ENCODE measurements at places on chromosomes 7 and 10. TPM values are rescaled to one million over a fixed set of nuclear protein-coding genes. Genes with fewer than 3 reads are reported as not detected.

- H3K27ac ChIP-seq = no peak overlapping the region
- no peak overlapping the region for H3K4me3 ChIP-seq
- H3K4me1 ChIP-seq = no peaks in the 10 kb centered on the region
- no peak for DNase-seq
- H3K27me3 ChIP-seq = no peaks in the 10 kb centered on the region
These were observed 23.3 kb downstream of the LRRC27 start for GRCh38 chr10:132355297-132355696.

GRCh38 chr10:106682175-106682574 lies 482.3 kb downstream of the SORCS1 start:
- H3K4me3 ChIP-seq = no peak overlapping the region
- DNase-seq = no peak
- no peak overlapping the region for H3K27ac ChIP-seq
- peaks cover 15% of the 10 kb centered on the region for H3K27me3 ChIP-seq

DNA sequence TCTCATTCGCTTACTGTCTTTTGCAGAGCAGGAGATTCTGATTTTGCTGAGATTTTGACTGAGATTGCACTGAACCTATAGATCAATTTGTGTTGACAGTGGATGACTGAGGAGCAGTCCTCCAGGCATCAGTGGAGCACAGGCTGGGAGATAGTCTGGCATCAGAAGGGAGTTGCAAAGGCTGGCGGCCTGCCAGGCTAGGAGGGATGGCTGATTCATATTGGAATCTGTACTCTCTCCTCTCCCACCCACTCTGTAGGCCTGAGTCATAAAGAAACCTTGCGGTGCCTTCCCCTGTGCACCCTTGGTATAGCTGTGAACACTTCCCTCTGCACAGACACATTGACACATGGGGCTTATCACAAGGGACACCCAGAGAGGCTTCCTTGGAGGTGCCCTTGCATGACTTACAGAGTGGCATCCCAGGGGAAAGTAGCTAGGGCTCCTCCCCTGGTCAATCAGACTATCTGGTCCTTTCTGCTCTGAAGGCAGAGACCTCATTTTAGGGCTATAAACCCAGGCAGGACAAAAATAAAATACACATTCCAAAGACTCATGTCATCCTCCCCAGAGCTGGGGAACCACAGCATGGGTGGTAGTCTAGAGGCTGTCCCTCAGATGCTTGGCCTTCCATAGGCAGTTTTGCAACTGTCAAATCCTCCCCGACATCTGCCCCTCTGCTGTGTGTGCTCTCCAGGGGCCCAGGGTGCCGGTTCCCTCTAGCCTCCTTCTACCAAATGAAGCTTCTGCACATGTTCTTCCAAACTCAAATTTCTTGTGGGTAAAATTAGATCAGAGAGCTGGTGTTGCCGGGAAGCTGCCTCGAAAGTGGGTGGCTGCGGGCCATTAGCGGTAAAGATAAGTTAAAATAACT lies 37.4 kb upstream of the EEPD1 start:
- H3K36me3 ChIP-seq = no peaks in the 10 kb centered on the region
- peak; percentile 69 for DNase-seq
- peaks cover 22% of the 10 kb centered on the region for H3K4me1 ChIP-seq
- no peak overlapping the region for H3K4me3 ChIP-seq
- peaks cover 27% of the 10 kb centered on the region for H3K27me3 ChIP-seq

DNA sequence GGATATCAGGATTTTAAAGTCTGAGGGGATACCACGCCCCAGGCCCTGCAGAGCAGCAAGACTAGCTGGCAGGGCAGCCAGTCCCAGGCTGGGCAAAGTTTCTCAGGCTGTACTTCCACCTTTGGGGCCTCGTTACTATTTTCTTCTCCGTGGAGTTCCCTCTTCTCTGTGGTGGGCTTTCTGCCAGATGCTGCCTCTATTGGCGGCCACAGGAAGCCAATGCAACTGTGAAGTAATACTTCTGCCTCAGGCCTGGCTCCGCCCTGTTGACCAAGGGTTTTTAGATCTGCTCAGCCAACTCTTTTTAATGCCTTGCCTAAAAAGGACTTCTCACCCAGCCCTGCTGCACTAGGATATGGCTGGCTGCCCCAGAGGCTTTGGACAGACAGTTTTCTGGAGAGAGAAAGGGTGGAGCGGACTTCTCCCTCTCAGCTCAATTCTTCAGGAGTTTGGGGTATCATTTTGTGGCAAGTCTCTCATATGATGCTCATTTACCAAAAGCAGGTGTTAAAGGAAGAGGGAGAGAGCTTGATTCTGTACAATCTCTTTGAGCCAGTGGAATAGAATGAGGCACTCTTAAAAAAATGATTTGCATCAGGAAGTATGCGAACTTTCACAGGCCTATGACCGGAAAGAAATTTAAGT lies 67.4 kb downstream of the HHEX start:
- no peak for DNase-seq
- peaks cover 8% of the 10 kb centered on the region for H3K27me3 ChIP-seq
- H3K27ac ChIP-seq = peak overlapping the region; percentile 69
- H3K4me3 ChIP-seq = peak overlapping the region; percentile 58

GRCh38 chr7:138945154-138945553 lies 36.0 kb downstream of the KIAA1549 start:
- no peak overlapping the region for H3K4me3 ChIP-seq
- no peak for DNase-seq
- H3K27ac ChIP-seq = no peak overlapping the region
- no peaks in the 10 kb centered on the region for H3K36me3 ChIP-seq
- no peaks in the 10 kb centered on the region for H3K4me1 ChIP-seq

- H3K36me3 ChIP-seq = peaks cover 33% of the 10 kb centered on the region
- H3K27me3 ChIP-seq = no peaks in the 10 kb centered on the region
- H3K4me1 ChIP-seq = peaks cover 69% of the 10 kb centered on the region
- peak overlapping the region; percentile 94 for H3K27ac ChIP-seq
- DNase-seq = no peak
These were observed 91.4 kb upstream of the FAM133B start for GRCh38 chr7:92681633-92682032.

DNA sequence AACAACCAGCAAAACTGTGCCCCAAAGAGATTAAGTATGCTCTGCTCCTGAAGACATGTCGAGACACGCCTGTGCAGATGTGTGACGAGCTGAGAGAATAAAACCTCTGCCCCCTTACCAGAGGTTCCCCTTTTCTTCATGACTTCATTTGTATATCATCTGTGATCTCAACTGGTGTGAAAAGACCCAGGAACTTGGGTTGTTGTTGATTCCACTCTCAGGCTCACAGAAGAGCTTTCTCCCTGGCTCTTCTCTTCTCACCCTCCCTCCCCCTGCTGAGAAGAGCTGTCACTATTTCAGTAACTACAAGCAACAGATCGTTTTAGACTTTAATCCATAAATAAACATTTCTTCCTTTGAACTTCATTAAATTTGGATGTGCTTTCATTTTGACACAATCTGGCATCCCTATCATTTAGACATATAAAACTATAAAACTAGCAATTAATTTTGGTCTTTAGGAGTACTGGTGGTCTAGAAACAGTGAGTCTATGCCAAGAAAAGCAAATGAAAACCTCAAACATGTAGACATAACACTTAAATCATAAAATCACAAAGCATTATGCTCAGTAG lies 179.3 kb upstream of the FZD8 start:
- H3K27ac ChIP-seq = no peak overlapping the region
- no peaks in the 10 kb centered on the region for H3K36me3 ChIP-seq
- no peaks in the 10 kb centered on the region for H3K27me3 ChIP-seq
- H3K4me1 ChIP-seq = no peaks in the 10 kb centered on the region
- DNase-seq = no peak

DNA sequence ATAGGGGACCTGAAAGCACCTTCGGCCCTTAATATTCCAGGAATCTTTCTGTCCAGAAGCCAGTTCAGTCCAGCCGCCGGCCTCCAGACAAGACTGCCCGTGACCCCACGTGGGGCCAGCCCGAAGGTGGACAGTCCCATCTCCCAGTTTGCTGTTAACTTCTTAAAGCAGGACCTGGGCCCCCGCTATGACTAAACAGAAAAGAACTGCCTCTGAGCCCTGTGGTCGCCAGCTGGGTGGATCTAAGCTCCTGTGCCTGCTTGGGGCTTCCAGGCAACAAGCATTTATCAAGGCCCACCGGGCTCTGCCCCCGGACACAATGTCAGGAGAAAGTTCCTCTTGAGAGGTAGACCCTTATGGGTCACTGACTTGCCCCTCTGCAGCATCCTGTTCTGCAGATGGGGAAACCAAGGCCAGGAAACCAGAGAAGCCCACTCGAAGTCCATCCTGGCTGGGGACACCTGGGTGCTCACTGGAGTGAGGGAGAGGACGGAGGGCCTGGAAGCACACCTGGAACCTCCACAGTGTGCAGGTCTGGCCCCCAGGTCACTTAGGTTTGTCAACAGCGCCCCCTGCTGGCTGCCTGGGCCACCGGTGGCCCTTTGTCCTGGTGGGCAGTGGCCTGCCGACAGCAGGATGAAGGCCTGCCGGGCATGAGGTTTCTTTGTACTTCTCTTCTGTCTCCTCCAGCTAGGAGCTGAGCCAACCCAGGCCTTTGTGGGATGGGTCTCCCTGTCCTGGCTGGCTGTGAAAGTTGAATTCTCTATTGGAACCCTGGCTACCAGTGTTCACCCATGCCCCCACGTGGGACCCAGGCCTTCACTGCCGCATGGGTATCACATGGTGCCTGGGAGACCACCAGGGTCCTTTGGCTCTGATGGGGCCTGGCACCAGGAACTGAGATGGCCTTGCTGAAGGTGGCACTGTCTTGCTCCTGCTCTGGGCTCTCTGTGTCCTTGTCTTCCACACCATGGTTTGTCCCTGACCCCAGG lies 128.0 kb downstream of the ZMIZ1 start:
- peak; percentile 81 for DNase-seq
- no peak overlapping the region for H3K4me3 ChIP-seq
- no peaks in the 10 kb centered on the region for H3K36me3 ChIP-seq
- H3K4me1 ChIP-seq = peaks cover 8% of the 10 kb centered on the region
- no peak overlapping the region for H3K27ac ChIP-seq

DNA sequence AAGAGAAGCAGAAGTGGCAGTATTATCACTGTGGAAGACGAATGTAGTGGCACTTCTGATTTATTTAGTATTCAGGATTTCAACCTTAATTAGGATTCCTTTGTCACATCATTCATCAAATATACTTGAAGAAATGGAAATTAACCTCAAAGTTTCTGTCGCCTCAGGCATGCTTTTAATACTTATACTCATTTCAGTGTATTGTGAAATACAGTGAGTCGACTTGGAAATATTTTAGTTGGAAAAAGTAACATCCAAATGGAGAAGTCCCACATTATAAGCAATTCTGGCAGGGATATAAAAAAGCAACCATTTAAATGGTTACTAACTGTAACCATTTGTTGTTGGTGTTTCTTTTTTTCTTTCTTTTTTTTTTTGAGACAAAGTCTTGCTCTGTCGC lies 648.8 kb downstream of the ARL4A start:
- no peaks in the 10 kb centered on the region for H3K4me1 ChIP-seq
- no peaks in the 10 kb centered on the region for H3K36me3 ChIP-seq
- H3K27me3 ChIP-seq = no peaks in the 10 kb centered on the region
- DNase-seq = no peak

DNA sequence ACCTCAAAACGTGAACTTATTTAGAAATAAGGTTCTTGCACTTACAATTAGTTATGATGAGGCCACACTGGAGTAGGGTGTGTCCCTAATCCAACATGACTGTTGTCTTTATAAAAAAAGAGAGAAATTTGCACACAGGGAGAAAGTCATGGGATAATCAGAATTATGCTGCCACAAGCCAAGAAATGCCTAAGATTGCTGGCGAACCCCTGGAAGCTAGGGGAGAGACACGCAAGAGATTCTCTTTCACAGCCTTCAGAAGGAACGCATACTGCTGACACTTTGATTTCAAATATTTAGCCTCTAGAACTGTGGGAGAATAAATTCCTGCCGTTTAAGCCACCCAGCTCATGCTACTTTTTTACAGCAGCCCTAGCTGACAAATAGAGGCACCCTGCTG lies 138.3 kb downstream of the CCDC71L start:
- no peak overlapping the region for H3K4me3 ChIP-seq
- H3K4me1 ChIP-seq = no peaks in the 10 kb centered on the region
- peaks cover 19% of the 10 kb centered on the region for H3K27me3 ChIP-seq
- H3K27ac ChIP-seq = no peak overlapping the region

DNA sequence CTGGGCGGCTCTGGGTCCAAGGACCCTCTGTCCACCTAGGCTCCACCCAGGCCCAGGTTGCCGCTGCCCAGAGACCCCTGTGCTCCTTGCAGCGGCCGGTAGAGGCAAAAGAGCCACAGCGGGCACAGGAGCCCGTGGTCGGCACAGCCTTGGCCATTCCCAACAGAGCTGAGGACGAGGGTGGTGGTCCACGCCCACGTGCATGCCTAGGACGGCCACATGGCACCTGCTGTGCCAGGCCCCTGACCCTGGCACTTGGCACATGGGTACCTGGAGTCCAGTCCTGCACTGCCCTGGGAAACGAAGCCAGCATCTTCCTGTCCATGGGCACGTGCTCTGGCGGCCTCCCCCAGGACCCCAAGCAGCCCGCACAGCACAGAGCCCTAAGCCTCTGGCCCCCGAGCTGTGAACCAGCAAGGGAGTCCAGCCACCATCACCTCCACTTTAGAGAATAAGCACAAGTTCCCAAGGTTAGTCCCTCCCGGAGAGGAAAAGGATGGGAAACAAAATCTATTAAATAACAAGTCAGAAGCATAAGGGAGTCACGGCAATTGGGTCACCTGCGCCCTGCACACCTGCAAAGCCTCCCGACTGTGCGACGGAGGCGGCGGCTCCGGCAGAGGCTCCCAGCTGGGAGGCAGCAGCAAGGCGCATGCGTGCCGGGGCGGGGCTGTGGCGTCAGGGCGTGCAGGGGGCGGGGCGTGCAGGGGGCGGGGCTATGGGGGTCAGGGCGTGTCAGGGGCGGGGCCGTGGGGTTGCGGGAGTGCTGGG lies 59.1 kb downstream of the STK32C start:
- DNase-seq = peak; percentile 78
- no peaks in the 10 kb centered on the region for H3K27me3 ChIP-seq
- no peaks in the 10 kb centered on the region for H3K36me3 ChIP-seq
- H3K4me3 ChIP-seq = peak overlapping the region; percentile 51
- peaks cover 18% of the 10 kb centered on the region for H3K4me1 ChIP-seq

DNA sequence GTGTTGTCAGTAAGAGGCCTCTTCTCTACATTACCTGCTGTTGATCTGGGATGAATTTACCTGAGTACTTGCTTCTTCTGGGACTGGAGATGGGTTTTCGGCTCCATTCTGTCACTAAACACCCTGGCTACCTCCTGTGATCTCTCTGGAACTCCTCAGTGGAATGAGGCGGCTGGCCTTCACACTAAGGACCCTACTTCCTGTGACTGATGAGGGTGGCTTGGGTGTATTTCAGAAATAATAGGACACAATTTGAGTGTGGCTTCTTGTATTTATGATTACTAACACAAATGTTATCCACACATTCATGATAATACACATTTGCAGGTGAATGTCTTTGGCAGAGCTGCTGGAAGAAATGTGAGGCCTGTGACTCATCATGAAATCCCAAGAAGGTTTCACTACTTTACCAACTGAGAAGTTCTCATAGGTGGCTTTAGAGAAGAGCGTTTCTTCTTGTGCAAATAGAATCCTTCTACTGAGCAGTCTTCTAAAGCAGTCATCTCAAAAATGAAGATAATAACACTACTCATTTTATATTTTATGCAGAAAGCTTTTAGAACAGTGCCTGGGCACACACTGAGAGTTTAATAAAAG lies 21.3 kb upstream of the EVX1 start:
- no peaks in the 10 kb centered on the region for H3K36me3 ChIP-seq
- DNase-seq = no peak
- peaks cover 84% of the 10 kb centered on the region for H3K27me3 ChIP-seq
- H3K27ac ChIP-seq = no peak overlapping the region
- H3K4me3 ChIP-seq = no peak overlapping the region
- H3K4me1 ChIP-seq = peaks cover 4% of the 10 kb centered on the region

IFIT1 gene
- 0.36 TPM for total RNA-seq

RAMP3 gene
- total RNA-seq = not detected

ASZ1 gene
- total RNA-seq = not detected

GIMAP2 gene
- total RNA-seq = 26.1 TPM

AGBL3 gene
- total RNA-seq = 2.8 TPM

C10orf90 gene
- total RNA-seq = not detected

SNX10 gene
- 81.7 TPM for total RNA-seq

ZNF862 gene
- 18.8 TPM for total RNA-seq

HTRA1 gene
- total RNA-seq = not detected

RADIL gene
- 0.19 TPM for total RNA-seq
